ENCODE measurements at places on chromosomes 16 and 17.

- DNase-seq, result no peak
Observed at GRCh38 chr17:29518359-29518758, 48.5 kb downstream of the ABHD15 start.

DNA sequence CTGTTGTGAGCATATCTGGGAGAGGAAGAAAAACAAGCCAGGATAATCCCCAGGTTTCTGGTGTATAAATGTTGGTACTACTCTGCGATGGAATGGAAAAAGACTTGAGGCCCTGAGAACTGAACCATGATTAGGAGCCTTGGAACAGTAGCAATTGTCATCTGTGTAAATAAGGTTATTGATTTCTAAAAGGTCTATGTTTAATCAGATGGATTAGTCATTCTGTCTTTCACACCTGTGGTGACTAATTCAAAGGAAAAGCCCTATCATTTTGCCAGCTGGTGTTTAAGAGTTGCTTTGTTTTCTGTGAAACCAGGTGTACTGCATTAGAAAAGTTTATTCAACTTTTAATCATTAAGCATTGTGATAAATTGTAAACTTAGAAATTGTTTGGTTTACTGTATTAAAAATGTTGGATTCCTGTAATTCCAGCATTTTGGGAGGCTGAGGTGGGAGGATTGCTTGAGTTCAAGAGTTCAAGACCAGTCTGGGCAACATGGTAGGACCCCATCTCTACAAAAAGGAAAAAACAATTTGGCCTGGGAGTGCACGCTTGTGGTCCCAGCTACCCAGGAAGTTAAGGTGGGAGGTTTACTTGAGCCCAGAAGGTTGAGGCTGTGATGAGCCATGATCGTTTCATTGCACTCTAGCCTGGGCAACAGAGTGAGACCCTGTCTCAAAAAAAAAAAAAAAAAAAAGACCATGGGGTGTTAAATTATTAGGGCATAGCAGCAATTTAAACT is 29.0 kb upstream of the KPNB1 start:
- no peak for DNase-seq

GRCh38 chr16:68144008-68144407 is 58.8 kb downstream of the NFATC3 start:
- no peak for DNase-seq

DNA sequence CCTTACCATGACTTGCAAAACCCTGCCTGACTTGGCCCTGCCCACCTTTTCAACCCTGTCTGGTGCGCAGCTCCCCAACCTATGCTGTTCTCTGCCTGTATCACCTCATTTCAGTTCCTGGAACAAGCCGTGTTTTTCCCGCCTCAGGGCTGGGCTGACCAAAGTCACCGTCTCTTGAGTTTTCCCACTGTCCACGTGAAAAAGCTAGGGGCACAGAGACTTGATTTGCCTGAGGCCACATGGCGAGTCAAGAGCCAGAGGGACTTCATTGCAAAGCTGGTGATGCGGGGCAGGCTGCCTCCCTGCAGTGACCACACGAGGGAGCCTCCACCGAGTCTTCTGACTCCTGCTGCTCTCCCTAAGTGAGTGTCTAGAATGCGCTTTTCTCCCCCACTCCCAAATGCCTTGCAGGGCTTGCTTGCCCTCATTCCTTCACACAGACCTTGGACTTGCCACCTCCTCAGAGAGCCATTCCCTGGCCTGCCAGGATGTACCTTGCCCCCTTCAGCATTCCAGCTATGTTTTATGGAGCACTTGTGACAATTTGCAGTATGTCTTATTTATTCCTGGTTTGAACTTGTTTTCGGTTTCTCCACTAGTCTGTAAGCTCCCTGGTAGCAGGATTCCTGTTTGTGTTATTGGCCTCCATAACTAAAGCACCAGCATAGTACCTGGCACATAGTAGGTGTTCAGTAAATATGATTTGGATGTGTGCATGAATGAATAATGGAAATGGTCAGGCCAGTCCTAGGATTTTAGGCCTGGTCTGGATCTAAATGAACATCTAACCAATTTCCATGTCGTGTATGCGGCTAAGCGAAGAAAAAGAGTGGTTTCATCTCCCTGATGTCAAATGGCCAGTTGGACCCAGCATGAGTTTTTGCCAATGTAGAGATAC is 252.3 kb downstream of the SNX29 start:
- DNase-seq, result peak; percentile 90

DNA sequence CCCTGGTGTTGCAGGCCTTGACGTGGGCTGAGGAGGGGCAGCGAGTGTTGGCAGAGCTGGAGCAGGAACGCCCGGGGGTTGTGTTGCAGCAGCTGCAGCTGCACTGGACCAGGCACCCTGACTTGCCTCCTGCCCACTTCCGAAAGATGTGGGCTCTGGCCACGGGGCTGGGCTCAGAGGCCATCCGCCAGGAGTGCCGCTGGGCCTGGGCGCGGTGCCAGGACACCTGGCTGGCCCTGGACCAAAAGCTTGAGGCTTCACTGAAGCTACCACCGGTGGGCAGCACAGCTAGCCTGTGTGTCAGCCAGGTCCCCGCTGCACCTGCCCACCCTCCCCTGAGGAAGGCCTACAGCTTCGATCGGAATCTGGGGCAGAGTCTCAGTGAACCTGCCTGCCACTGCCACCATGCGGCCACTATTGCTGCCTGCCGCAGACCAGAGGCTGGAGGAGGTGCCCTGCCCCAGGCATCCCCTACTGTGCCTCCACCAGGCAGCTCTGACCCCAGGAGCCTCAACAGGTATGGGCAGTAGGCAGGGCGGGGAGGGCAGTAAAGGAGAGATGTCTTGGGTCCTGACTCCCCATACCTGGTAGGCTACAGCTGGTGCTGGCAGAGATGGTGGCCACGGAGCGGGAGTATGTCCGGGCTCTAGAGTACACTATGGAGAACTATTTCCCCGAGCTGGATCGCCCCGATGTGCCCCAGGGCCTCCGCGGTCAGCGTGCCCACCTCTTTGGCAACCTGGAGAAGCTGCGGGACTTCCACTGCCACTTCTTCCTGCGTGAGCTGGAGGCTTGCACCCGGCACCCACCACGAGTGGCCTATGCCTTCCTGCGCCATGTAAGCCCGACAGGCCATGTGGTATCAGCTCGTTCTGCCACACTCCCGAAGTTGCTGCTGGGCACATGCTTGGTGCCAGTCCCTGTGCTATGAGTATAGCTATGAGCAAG is 5.6 kb downstream of the PLEKHG4 start:
- DNase-seq, result peak; percentile 58

- no peak for DNase-seq
Observed at GRCh38 chr17:4693416-4693815, 10.5 kb downstream of the PELP1 start.

DNA sequence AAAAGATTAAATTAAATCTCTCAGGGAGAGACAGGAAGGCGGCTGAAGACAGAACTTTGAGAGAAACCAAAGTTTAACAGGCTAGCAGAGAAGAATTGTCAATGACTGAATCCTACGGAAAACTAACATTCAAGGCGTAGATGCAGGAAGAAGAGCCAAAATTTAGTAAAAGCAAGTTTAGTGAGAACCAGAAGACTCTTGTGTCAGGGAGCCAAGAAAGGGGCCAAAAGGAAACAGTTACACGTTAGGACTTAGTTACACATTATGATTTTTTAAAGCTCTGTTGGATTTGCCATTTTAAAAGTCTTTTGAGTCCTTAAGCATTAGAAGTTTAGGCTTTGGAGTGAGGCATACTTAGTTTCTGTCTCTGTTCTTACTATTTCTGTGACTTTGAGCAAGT is 164.6 kb downstream of the CHD9 start:
- DNase-seq, result no peak

DNA sequence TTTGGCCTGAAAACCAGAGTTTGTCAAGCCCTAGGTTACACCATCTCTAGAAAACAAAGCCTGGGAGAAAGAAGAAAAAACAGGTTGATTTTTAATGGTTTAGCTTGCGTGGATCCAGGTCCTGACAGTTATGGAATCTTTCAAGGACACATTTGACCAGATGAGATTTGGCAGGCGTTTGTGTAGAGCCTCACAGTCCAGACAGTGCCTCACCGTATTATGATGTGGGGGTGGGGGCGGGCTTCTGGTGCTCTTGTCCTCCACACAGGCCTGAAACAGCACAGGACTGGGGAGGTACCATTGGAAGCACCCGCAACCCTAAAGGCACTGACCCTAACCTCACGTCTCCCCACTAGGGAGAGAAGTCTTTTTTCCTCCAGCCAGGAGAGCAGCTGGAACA is 19.6 kb downstream of the MVP start:
- DNase-seq, result no peak

GRCh38 chr16:11183035-11183812 is 72.8 kb downstream of the SOCS1 start:
- DNase-seq, result no peak

- DNase-seq, result peak; percentile 85
Observed at GRCh38 chr17:81916234-81917001, 1.6 kb downstream of the SIRT7 start.

GRCh38 chr17:44977065-44977464 is 9.0 kb upstream of the C1QL1 start:
- DNase-seq, result no peak

GRCh38 chr16:29729116-29729521 is 16.7 kb downstream of the C16orf54 start:
- DNase-seq, result peak; percentile 73

DNA sequence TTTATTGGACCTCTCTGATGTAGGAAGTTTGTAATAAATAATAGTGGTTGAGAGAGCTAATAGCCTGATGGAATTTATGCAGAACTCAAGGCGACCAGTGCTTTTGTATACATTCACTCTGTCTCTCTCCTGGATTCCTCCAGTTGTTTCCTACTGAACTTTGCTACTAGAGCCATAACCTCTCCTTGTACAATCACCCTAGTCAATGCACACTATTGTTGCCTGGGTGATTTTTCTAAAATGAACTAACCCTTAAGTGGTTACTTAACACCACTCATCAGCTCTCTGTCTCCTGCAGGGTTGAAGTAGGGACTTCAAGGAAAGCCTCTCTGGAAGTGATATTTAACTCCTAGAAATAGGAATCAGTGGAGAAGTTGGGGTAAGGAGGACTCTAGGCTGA is 9.7 kb downstream of the PHKB start:
- DNase-seq, result no peak

DNA sequence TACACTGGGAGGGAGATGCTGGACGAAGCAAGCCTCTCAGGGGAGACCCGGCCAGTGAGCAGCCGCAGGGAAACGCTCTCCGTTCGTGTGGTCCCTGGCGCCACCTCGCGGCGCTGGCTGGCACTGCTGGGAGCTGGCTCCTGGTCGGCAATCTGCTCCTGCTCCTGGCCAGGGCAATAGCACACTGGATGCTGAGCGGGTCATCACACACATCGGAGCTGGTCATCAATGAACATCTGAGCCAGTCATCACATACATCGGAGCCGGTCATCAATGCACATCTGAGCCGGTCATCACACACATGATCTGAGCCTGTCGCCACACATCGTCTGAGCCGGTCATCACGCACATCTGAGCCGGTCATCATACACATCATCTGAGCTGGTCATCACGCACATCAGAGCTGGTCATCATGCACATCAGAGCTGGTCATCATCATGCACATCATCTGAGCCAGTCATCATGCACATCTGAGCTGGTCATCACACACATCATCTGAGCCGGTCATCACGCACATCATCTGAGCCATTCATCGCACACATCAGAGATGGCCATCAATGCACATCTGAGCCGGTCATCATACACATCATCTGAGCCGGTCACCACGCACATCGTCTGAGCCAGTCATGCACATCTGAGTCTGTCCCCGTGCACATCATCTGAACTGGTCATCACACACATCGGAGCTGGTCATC is 217.3 kb downstream of the RBFOX3 start:
- DNase-seq, result peak; percentile 50

DNA sequence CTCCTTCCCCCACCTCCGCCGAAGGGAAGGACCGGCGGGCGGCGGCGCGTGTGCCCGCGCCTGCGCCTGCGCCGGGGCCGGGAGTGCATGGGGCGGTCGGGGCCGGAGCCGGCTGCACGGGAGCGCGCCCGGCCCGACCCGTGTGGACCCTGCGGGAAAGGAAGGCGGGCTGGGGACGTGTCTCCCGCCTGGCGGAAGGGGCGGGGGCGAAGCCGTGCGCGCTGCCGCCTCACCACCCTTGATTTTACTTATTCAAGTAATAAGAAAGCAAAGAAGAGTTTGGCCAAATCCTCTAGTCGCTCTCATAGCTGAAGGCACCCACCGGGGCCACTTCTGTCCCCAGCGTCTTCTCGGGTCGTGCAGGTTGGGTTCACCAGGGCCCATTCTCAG is 596 bp upstream of the PFN1 start:
- DNase-seq, result peak; percentile 95

GRCh38 chr16:87569601-87570571 is 32.4 kb upstream of the JPH3 start:
- DNase-seq, result no peak

DNA sequence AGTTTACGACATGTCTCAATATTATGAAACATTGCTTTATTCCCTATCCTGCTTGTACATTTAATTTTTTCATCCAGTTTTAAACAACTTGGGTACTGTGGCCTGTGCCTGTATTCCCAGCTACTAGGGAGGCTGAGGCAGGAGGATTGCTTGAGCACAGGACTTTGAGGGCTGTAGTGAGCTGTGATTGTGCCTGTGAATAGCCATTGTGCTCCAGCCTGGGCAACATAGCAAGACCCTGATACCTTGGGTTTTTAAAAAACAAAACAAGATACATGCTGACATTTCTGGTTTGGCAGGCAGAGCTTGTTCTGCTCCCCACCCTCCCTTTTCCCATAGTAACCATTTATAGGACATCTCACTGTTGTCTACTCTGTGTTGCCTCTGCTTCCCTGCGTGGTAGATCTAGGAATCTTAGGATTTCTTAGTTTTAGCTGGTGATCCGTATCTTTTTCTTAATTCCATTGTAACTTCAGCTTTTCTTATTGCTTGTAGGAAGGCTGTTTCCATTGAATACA is 35.6 kb downstream of the TENT4B start:
- no peak for DNase-seq

DNA sequence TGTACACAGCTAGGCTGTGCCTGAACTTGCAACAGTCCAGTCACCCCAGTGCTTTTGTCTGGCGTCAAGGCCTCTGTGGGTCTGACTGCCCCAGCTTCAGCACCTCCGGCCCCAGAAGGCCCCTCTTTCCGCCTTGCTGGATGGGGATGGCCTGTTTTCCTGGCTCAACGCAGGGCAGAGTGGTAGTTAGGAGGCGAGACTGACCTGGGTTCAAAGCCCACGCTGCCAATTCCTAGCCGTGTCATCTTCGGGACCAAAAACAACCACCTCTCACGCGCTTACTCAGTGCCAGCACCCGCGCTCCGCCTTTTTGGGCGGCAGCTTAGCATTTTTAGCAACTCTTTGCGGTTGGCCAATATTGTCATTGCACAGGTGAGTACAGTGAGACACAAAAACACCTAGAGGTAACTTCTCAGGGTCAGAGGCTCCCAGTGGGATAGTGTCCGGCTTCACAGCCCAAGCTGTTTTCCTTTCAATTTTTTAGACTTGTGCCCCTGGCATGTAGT is 4.6 kb downstream of the MYBBP1A start:
- DNase-seq, result no peak

GRCh38 chr16:56800355-56800754 is 64.7 kb upstream of the SLC12A3 start:
- no peak for DNase-seq

- peak; percentile 55 for DNase-seq
Observed at GRCh38 chr17:17235212-17236174, 1.5 kb downstream of the FLCN start.
